RWPE1 (cell line): ENCODE measurements at places on chromosomes 7 and 10.
A peak's percentile ranks its signal among the peaks of the same experiment; 100 is the strongest.

DNA sequence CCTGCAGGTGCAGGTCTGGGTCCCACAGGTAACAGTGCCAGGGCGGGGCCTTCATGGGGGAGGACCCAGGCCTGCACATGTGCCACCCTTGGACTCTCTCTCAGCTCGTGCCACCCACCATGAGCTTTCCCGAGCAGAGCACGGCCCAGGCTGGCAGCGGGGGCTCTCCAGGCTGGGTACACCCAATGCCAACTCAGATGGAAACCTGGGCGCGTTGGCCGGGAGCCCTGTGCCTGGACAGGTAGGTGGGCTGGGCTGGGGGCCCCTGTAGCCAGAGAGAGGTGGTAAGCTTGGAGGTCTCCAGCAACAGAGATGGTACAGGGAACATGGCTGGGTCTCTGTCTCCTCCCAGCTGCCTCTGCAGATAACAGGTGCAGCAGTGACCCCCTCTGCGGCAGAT, 69.9 kb upstream of the ADARB2 start:
- DNase-seq, result no peak

DNA sequence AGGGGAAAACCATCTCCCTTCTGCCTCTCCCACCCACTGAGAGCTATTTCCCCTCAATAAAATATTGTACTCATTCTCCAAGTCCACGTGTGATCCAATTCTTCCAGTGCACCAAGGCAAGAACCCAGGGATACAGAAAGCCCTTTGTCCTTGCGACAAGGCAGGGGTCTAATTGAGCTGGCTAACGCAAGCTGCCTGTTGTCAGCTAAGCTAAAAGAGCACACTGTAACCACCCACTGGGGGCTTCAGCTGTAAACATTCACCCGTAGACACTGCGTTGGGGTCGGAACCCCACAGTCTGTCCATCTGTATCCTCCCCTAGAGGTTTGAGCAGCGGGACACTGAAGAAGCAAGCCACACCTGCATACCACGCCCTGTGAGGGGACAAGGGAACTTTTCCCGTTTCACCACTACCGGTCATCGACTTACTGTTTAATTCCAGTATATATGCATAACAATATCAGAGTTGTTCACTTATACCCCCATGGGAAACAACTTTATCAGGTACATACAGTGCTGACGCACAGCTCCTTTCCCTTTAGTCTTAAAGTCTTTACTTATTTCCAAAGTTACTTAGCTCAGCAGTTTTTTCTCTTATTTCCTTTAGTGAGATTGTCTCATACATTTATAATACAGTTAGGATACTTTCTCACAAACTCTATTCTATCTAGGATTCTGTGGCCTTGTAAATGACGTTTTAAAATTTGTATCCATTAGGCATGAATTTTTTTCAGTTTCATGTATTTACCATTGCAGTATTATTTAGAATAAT, 721.6 kb downstream of the ANKRD7 start:
- no peak for DNase-seq

DNA sequence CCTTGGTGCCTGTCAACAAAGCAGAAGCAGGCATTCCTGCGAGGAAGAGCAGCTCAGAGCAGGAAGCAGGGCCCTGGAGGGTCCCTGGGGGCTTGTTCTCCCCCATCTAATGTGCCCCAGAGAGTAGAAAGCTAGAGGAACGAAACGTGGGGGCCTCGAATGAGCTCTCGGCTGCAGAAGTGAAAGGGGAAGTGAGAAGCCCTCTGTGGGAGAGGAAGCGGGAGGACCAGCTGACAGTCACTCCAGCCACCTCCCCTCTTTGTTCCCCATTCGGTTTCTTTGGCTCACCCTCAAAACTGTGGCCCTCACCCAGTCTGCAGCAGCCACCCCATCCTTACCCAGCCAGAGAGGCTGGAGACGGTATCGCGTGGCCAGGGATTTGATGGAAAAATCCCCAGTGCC, 25.0 kb downstream of the C10orf105 start:
- no peak for DNase-seq

DNA sequence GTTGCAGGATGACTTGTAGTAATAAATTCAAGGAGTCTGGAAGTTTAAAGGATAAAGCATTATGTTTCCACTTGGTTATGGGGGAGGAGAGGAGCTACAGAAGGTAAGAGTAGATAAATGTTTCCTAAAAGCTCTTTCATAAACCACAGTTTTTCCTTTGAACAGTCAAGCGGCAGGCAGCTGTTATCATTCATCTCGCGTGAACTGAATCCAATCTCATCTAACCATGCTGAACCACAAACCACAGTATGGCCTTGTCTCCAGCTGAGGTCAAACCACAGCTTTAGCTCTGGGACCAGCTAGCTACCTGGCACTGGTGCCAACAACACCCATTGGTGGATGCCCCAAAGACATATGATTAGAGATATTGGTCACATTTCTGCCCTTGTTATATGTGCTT, 63.3 kb downstream of the NOC3L start:
- no peak for DNase-seq

DNA sequence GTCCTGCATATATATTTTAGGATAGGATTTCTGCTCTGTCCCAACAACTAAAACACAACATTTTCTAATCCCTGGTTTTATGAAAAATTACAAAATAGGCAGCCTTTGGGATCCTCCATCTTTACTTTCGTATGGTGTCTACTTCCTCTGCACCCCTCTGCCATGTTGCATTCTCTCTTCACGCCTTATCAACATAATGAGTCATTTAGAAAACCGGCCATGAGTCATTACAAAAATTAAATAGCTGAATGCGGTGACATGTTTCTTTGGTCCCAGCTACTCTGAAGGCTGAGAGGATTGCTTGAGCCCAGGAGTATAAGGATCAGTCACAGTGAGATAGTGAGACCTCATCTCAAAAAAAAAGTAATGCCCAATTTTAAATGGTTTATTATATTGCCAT, 148.1 kb upstream of the CELF2 start:
- peak; percentile 32 for DNase-seq

DNA sequence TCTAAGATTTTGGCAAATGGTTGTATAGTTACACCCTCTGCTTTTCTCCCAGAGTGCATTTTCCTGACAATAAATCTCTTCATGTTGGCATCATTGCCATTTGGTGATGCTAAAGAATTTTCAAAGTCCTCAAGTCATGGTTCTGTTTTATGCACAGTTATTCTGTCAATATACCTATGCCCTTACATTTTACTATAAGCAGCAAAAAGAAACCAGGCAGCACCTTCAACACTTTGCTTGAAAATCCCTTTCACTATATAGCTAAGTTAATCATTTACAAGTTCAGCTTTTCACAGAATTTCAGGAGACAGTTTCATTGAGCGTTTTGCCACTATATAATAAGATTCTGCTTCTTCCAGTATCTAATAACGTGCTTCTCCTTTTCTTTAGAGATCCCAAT, 22.6 kb downstream of the FIGNL1 start:
- DNase-seq, result no peak

DNA sequence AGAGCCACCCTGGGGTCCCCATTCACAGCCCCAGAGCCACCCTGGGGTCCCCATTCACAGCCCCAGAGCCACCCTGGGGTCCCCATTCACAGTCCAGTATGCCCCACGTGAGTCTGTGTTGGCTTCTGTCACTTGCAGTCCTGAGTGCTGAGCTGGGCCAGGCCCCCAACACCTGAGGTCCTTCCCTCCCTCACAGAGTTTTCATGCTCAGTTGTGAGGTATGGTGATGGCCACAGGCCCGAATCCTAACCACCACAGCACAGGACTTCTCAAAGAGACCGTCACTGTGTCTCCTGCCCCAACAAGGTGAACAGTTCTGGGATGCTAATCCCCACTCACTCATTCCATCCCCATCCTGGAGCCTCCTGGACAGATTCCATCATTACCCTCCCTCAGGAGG, 239.2 kb downstream of the PTPRN2 start:
- DNase-seq, result no peak

GRCh38 chr7:35749556-35749955, 51.3 kb upstream of the SEPTIN7 start:
- no peak for DNase-seq

- DNase-seq, result no peak
Observed at GRCh38 chr10:110040108-110040507, 32.3 kb downstream of the ADD3 start.
